ENCODE measurements at places on chromosomes 7 and 10. TPM values are rescaled to one million over a fixed set of nuclear protein-coding genes. Genes with fewer than 3 reads are reported as not detected.
A peak's percentile ranks its signal among the peaks of the same experiment; 100 is the strongest.

NPY4R2 gene
- total RNA-seq = not detected

DNA sequence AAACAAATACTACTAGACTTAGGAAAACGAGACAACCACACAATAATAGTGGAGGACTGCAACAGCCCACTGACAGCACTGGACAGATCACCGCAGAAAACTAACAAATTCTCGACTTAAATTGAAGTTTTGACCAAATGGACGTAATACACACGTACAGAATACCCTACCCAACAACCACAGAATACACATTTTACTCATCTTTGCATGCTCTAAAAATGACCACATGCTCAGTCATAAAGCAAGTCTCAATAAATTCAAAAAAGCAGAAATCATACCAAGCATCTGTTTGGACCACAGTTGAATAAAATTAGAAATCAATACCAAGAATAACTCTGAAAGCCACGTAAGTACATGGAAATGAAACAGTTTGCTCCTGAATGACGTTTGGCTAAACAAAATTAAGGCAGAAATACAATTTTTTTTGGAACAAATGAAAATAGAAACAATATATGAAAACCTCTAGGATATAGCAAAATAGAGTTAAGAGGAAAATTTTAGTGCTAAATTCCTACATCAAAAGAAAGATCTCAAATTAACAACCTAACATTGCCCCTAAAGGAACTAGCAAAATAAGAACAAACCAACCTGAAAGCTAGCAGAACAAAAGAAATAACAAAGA lies 30.6 kb downstream of the MAPK8 start:
- no peak for DNase-seq

DNA sequence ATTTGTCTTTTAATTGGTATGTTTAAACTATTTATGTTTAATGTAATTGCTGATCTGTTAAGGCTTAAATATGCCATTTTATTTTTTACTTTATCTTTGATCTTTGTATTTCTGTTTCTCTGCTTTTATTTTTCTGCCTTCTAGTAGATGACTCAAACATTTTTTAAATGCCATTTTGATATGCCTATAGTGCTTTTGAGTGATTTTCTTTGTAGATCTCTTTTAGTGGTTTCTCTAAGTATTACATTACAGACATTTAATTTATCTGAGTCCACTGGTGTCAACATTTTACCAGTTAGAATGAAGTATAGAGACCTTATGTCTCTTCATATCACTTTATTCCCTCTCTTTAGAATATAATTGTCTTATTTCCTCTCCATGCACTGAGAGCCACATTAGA lies 32.7 kb downstream of the IL6 start:
- no peak for DNase-seq

DNA sequence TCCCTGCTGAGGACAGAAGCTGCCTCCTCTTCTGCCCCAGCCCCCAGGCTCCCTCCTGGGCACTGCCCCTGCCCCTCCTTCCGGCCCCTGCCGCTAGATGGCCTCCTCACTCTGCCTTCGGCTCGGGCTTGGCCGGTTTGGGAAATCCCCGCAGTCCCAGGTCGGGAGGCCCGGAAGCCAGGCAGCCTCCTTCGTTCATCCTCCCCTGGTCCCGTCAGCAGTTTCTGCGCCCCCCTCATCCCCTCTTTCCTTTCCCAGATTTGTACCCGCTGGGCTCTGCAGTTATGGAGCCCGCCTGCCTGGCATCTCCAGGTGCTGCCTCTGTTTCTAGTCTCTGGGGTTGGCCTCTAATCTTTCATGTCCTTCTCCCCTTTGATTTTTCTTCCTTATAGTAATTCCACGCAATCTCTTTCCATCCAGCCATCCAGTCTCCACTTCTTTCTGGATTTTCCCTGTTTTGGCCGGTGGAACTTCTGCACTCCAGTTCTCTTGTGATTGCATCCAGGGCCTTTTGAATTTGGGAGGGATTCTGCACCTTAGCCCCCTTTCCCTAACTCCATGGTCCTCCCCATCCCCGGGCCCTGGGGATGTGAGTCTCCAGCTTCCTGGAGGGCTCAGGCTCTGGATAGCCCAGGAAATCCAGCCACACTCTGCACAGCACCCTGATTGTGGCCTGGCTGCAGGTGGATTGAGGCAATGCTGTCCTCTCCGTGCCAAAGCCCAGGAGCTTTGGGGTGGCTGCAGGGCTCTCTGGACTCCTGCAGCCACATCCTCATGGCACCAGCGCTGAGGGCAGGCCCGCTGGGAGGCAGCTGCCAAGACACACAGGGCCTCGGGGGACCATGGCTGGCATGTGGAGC lies 3.3 kb upstream of the SHH start:
- DNase-seq = peak; percentile 93

DNA sequence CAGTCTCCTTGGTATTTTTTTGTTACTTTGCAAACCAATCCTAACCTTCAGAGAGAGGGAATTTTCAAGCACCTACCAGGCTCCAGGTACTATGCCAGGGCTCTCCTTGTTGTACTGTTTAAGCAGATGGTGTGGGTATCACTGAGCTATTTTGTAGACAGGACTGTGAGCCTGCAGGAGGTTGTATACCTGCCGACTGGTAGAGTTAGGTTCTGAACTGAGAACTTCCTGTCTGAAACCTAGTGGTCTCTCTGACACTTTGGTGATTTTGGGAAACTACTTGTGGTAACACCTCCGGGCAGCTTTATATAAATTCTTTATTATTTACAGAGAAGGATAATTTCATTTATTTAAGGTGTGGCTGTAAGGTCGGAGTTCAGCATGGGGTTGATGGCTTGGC lies 4.6 kb downstream of the ZNF853 start:
- no peak for DNase-seq

GRCh38 chr7:113816639-113817038 lies 102.2 kb downstream of the PPP1R3A start:
- DNase-seq = no peak

DNA sequence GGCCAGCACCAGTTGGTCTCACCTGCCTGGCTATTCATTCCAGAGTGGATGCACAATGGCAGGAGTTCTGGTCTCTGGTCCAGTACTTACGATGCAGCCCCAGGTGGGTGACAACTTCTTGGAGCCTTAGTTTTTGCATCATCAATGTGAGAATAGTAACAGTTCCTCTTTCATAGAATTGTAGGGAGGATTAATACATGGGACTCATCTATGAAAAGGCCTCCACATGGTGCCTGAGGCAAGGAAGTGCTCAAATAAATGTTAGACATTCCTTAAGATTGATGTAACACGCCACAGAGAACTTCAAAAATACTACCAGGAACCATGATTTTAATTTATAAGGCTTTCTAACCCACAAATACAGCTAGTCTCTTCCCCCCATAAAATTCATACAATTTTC lies 120.1 kb upstream of the CHST15 start:
- no peak for DNase-seq

GRCh38 chr10:32142646-32143045 lies 86.4 kb upstream of the KIF5B start:
- no peak for DNase-seq

DNA sequence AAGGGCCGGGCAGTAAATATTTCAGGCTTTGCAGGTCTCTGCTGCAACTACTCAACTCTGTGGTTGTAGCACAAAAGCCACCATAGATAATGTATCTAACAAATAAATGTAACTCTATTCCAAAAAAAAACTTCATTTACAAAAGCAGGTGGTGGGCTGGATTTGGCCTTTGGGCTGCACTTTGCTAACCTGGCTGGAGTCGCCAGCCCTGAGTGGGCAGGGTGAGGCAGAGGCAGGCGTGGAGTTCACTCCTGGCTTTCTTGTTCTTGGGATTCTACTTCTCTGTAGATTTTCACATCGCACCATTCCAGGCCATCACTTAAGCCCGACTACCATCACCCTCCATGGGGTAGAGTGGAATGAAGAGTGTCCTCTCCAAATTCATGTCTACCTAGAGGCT lies 367.6 kb upstream of the MGMT start:
- DNase-seq = no peak

GRCh38 chr7:72343991-72344390 lies 68.1 kb downstream of the CALN1 start:
- no peak for DNase-seq

GRCh38 chr7:139626817-139627216 lies 103.3 kb downstream of the CLEC2L start:
- DNase-seq = peak; percentile 84

ACSM6 gene
- total RNA-seq = not detected

DNA sequence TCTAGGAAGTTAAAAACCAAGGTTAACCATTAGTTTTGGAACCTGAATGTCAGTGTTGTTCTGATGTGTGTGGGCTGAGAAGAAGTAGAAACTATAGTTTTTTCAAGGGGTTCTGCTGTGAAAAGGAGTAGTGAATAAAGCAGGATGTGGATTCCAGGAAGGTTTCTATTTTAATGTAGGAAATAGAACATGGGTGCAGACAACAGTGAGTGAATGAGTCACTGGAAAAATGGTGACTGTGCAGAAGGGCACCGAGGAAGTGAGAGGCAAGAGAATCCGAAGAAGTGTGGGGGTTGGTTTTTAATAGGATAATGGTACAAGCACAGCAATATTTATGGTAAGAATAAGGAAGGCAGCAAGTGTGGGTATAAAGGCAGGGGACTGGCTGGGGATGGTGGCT lies 120.4 kb downstream of the ARHGAP21 start:
- DNase-seq = no peak

DNA sequence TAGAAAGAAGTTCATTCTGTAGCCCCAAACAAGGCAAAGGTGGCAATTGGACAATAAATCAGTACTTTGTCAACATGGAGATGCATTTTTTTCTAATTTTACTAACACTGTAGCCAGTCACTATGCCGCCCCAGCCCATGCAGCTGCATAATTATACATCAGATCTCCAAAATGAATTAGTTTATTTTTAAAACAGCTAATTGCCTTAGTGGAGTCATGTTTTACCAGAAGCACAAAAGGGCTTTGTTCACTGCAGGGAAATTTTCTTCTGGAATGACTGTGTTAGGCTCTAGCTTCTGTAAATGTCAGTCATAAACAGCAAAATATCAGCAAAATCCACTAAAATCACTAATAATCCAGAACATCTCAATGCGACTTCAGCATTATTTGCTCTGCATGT lies 20.1 kb upstream of the HDAC9 start:
- no peak for DNase-seq

TMEM273 gene
- 36.4 TPM for total RNA-seq

PIP gene
- not detected for total RNA-seq

GRCh38 chr7:72334066-72334465 lies 78.1 kb downstream of the CALN1 start:
- DNase-seq = no peak

GIMAP6 gene
- total RNA-seq = 35.8 TPM

CYP2W1 gene
- total RNA-seq = not detected

DNA sequence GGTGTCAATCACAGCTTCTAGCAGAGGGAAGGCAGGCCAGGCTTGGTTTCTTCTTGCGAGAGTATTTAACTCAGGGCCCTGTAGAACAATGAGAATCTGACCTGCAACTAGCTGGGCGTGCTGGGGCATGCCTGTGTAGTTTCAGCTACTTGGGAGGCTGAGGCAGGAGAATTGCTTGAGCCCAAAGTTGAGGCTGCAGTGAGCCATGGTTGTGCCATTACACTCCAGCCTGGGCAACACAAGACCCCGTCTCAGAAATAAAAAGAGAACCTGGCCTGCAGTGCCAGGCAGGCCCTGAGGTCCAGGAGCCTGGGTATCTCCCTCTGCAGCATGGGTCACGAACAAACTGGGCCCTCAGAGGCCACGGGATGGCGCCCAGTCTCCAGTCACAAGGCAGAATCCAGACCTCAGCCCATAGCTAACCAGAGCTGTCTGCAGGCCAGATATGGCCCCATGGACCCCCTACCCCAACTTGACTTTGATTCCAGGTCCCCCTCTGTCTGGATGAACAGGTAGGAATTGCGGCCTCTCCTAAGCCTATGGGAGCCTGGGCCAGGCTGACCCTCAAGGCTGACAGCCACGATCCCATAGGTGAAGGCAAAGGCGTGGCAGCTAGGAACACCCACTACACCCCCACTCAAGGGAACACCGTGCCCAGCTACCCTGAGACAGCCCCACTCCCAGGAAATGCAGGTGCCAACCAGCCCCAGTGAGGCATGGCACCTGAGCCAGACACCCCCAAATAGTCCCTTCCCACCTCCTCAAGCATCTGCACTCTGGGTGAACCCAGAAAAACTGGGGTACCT lies 102.7 kb upstream of the TNRC18 start:
- DNase-seq = peak; percentile 74

DNA sequence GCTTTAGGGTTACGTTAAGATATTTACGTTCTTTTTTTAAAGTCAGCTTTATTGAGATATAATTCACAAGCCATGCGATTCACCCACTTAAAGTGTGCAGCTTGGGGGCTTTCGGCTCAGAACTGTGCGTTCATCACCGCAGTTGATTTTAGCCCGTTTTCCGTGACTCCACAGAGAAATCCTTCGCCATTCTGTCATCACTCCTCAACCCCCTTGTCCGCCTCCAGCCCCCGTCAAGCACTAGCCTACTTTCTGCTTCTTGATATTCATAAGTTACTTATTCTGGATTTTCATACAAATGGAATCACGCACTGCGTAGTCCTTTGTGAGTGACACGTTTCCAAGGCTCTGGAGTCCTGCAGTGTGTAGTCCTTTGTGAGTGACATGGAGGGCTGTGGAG lies 20.4 kb downstream of the FAM20C start:
- no peak for DNase-seq

DNA sequence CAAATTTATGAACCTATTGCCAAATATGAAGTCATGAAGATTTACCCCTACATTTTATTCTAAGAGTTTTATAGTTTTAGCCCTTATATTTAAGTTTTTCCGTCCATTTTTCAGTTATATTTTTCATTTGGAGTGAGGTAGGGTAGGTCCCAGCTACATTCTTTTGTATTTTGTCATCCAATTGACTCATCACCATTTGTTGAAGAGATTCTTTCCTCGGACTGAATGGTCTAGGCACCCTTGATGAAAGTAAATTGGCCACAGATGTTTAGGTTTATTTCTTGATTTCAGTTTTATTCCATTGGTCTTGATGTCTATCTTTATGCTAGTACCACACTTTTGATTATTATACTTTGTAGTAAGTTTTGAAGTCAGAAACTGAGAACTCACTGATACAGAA lies 22.7 kb downstream of the CYP2C19 start:
- DNase-seq = no peak

DNA sequence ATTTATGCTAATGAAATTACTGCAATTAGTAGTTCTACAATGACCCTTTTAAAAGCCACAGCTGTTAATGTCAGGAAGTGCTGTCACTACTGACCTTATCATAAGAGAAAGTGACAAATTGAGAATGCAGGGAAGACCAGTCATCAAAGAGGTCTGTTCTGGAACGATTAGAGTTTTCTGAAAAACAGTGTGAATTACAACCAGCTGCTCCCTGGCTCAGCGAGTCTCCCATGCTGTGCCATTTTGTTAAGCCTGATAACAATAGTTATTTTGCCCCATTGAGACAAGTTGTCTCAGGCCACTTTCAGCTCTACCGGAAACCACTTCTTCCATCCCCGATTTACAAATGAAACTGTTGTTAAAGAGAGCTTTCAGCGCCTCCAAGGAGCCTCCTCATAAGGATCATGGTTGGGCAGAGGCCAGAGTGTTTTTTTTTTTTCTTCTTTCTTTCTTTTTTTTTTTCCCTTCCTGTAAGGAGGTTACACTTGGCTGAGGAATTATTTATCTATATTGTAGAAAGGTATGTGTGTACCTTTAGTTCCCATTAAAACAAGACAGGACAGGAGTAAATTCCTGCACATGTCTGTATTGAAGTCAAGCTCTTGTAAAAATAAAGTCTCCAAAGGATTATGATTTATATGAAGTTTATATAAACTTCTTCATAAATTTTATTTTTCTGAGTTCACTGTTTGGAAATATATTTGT lies 173.6 kb downstream of the CDCA7L start:
- no peak for DNase-seq
